ENCODE measurements at places on chromosomes 16 and 17. TPM values are rescaled to one million over a fixed set of nuclear protein-coding genes. Genes with fewer than 3 reads are reported as not detected.

APOH gene
- total RNA-seq = not detected

UBALD1 gene
- 8.3 TPM for total RNA-seq

PKD1 gene
- 188 TPM for total RNA-seq

MRPL38 gene
- 37.1 TPM for total RNA-seq

CBLN1 gene
- total RNA-seq = not detected

PIPOX gene
- total RNA-seq = 1.7 TPM

PMM2 gene
- total RNA-seq = 28.8 TPM

HCFC1R1 gene
- 11.3 TPM for total RNA-seq

ABCA10 gene
- 0.69 TPM for total RNA-seq

Data from smooth muscle cell of the umbilical artery (primary cell).